NCI-H1105 (cell line): ENCODE measurements at places on chromosomes 1 and 21.

DNA sequence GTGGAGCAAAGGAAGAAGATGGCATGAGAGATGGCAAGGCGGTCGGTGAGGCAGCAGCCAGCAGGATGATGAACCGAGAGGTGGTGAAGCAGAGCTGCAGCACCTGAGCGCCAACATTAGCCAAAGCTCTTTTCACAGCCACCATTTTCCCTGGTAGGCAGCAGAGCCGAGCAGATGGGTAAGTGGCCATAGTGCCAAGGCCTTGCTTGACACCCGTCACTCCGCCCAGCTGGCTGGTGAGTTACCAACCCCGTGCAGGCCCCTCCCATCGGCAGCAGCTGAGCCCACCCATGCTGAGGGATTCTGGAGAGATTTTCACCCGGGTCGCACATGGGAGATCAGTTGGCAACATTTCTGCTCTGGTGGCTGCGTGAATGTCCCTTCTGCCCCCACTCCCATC is 647.7 kb downstream of the PTPRU start:
- no peak for DNase-seq

GRCh38 chr1:93167006-93167405 is 13.2 kb downstream of the TMED5 start:
- no peak for DNase-seq

DNA sequence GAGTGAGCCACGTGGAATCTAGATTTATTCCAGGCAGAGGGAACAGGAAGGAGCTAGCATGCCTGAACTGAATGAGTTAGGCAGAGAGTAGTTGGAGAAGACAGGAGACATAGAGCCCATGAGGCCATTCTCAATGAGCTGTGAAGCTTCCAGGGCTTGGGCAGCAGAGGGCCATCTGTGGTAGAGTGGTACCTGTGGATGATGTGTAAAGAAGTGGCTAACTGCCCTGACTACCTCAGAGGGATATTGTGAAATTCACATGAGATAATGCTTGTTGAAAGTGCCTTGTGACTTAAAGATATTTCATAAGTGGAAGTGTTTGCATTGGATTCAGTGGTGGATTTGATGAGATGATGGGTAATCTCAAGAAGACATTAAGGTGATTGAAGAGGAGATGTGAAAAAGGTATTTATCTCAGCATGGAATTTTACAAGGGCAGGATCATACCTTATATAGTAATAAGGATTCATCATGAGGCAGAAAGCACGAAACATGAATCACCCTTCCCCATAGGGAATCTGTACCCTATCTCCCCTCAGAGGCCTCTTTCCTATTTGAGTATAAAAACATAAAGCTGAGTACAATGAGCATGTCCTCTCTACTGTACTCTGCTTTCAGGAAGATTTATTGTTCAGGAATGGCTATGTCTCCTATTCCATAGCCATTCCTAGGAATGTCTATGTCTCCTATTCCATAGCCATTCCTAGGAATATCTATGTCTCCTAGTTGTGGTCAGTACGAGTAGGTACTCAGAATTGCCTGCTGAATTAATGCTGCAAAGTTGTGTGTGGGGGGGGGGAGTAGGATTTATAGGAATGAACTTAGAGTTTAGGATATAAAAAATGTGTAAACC is 146.8 kb downstream of the PAPPA2 start:
- no peak for DNase-seq

DNA sequence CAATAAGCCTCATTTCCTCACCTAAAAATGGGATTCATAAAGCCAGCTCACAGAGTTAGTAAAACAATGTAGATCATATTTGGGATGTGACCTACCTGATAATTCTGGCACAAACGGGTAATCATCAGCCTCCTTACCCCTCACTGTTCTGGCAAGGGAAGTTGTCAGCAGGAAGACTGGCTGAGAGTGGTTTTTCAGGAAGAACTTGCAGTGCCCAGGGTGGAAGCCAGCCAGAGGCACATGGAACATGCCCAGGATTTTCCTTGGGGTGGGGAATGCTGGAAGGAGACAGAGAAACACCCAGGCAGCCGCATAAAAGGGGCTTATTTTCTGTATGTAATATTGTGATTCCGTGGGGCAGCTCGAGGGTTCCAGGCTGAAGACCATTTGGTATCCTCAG is 7.7 kb upstream of the SLC5A9 start:
- DNase-seq: no peak

DNA sequence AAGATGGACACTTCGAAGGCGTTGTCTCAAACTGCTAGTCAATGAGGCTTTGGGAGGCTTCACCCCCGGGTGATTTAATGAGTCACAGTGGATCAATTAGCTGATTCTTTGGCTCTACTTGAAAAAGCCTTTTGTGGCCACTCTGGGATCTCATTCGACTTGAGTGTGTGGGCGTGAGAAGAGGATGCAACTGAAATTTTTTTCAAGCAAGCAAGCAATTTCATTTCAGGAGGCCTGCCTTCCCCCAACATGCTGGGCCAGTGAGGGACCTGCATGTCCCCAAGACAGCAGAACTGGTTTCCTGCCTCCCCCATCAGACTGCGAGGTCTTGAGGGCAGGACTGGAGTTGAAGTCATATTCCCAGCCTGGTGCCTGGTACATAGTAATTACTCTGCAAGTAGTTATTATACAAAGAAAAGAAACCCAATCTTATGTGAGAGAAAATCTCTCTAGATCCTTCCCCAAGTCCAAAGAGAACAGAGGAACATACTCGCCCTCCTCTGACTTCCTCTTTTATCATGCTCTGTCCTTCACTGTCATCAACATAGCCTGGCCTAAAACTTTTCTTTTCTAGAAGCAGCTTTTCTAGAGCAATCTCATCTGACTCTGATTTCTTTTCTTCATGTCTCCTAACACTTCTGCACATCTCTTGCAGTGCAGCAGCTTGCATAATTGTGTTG is 22.7 kb downstream of the SYT6 start:
- no peak for DNase-seq

- no peak for DNase-seq
Measured at GRCh38 chr1:6445062-6445763, 20.6 kb downstream of the ESPN start.

DNA sequence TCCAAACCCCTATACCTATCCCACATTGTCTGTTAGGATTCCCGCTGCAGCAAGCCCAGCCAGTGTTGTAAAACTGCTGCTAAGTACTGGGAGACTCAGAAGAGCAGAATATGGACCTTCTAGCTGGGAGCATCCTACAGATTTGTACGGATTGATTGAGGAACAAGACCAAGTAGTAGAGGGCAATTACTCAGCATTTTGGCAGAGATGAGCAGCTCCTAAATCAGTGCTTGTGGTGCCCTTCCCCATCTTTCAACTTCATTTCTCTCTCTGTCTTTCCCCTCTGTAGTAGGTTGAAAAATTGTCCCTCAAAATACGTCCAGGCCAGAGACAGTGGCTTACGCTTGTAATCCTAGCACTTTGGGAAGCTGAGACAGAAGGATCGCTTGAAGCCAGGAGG is 37.3 kb upstream of the HTR1D start:
- DNase-seq: no peak

- DNase-seq: no peak
Measured at GRCh38 chr1:28936094-28936493, 21.7 kb downstream of the EPB41 start.

GRCh38 chr21:41768437-41769042 is 1.7 kb upstream of the RIPK4 start:
- peak; percentile 32 for DNase-seq

- DNase-seq: no peak
Measured at GRCh38 chr1:29171089-29171488, 10.6 kb downstream of the SRSF4 start.

GRCh38 chr1:66403007-66403731 is 130.8 kb upstream of the SGIP1 start:
- no peak for DNase-seq

DNA sequence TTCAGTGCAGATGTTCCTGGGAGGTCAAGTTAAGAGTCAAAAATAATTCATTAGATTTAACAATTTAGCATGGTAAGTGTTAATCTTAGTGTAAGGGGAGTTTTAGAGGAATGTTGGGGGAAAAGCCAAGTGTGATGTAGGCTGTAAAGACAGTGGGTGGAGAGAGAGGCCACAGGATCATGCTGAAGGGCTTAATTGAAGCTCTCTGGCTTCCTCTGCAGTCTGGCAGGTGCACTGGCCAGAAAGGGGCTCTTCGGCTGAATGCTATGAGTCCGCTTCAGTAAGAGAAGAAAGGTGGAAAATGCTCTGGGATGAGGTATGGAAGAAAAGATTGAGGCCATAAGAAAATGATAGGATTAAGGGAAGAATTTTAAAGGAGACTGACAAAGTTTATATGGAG is 3.0 kb downstream of the BRDT start:
- DNase-seq: no peak

- no peak for DNase-seq
Measured at GRCh38 chr1:243754348-243754747, 95.7 kb downstream of the AKT3 start.

- DNase-seq: no peak
Measured at GRCh38 chr1:177811429-177811828, 158.4 kb downstream of the SEC16B start.

- no peak for DNase-seq
Measured at GRCh38 chr1:156241311-156241811, 623 bp upstream of the BGLAP start.

- no peak for DNase-seq
Measured at GRCh38 chr1:58165073-58165472, 381.5 kb downstream of the OMA1 start.

GRCh38 chr1:220873087-220873486 is 6.2 kb upstream of the HLX start:
- DNase-seq: no peak

DNA sequence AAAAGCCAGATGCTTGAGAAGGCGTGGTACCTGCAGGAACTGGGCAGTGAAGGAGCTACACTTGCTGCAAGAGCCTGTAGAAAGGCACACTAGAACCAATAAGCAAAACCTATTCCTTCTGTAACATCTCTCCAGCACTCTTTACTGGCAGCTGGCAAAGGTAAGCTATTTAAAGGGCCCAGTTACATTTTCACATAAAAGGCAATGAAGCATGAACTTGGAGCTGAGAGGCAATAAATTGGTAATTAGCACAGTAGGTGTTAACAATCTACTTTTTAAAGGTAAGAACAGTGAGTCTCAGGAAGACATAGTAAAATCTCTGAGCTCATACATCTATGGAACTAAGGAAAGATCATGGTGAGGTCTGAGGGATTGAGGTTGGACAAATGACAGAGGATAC is 167.1 kb upstream of the OLFM3 start:
- peak; percentile 30 for DNase-seq

DNA sequence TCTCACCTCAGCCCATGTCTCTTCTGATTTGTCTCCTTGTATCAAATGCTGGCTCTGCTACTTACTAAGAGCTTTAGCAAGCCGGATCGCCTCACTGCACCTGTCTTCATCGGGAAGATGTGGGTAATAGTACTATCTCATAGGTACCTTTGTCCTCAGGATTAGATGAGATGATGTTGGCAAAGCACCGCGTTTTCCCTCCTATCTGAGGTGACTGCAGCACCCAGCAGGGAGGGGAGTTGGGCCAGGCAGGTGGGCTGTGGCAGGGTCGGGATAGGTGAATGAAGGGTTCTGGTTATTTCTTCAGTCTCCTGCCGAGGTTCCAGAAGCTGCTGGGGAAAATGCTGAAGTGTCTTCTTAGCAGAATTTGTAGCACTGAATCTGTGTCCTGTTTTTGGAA is 5.2 kb downstream of the OPRD1 start:
- no peak for DNase-seq

GRCh38 chr1:46645815-46646214 is 22.3 kb downstream of the ATPAF1 start:
- no peak for DNase-seq

- DNase-seq: no peak
Measured at GRCh38 chr1:919271-919872, 4.4 kb upstream of the SAMD11 start.
